ENCODE measurements at places on chromosomes 6 and 20.

GRCh38 chr6:114342826-114343781 is at the start of gene HS3ST5:
HS3ST5 (minus strand) TSS chr6:114343023; CDS start chr6:114062845, 280,178 bp downstream.
- no peak for DNase-seq

DNA sequence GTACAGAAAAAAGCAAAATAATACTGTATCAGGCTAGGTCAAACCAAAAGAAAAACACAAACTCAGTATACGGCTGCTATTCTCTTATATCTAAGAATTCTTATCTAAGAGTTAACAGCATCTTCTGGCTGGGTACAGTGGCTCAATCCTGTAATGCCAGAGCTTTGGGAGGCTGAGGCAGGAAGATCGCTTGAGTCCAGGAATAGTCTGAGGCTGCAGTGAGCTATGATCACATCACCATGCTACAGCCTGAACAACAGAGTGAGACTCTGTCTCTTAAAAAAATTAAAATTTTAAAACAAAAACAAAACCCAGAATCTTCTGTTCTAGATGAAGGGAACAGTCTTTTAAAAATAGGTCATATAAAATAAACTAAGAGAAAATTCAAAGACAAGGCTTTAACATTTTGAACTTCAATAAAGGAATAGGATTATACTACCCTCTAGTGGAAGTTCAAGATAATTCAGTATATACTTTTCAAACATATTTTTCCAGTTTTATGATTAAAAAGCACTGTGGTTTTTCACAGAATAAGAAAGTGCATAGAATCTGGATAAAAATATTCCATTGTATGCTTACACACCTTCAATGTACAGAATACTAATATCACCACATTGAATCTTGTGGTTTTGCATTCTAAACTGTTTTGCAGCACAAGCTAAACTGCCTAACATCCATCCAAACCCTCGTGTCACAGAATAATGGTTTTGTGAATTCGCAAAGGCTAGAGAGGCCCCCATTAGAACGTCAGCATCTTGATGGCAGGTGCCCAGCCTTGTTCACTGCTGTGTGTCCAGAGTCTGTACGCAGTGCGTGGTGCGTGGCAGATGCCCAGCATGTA is 39.3 kb downstream of the DTNBP1 start:
- peak; percentile 8 for DNase-seq

GRCh38 chr6:146335336-146335735 is 208.3 kb upstream of the RAB32 start:
- DNase-seq = no peak

DNA sequence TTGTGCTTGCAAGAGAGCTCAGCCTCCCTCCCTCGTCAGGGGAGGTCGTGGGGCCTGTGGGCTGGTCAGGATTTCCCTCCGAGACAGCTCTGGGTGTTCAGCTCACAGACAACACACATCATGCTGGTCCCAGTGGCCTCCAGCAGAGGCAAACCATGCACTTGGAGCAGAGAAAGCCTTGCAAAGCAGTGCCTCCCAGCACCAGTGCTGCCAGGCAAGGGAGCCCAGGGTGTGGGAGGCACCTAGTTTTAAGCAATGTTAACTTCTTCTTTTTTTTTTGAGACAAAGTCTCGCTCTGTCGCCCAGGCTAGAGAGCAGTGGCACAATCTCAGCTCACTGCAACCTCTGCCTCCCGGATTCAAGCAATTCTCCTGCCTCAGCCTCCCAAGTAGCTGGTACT is 34.0 kb upstream of the INSM1 start:
- DNase-seq = no peak

GRCh38 chr6:142783499-142783898 is 161.5 kb downstream of the HIVEP2 start:
- DNase-seq = no peak

DNA sequence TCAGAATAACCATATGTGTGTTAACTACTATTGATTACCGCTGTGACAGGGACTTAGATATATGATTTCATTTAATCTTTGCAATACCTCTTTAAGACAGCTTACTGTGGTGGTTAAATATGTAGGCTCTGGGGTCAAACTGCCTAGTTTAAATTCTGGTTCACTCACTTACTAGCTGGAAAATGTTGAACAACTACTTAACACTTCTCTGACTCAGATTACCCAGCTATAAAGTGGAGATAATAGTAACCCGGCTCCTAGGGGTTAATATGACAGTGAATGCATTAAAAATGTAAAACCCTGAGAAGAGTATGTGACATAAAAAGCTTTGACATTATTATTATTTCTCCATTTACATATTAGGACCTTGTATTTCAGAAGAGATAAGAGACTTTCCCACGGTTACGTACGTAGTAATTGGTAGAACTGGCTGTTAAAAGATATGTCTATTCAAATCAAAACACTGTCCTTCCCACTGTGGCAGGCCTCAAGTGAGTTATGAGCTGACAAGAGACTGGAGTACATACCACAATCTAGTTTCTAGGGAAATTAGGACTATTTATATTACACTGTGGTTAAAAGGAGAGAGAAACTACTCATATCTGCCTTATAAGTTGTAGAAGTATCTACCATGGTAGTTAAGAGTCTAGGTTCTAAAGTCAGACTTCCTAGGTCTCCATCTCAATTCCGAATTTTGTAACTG is 4.4 kb upstream of the PLCB1 start:
- DNase-seq = no peak

- DNase-seq = peak; percentile 38
Measured at GRCh38 chr6:4021854-4022695, 56.9 kb downstream of the FAM217A start.

DNA sequence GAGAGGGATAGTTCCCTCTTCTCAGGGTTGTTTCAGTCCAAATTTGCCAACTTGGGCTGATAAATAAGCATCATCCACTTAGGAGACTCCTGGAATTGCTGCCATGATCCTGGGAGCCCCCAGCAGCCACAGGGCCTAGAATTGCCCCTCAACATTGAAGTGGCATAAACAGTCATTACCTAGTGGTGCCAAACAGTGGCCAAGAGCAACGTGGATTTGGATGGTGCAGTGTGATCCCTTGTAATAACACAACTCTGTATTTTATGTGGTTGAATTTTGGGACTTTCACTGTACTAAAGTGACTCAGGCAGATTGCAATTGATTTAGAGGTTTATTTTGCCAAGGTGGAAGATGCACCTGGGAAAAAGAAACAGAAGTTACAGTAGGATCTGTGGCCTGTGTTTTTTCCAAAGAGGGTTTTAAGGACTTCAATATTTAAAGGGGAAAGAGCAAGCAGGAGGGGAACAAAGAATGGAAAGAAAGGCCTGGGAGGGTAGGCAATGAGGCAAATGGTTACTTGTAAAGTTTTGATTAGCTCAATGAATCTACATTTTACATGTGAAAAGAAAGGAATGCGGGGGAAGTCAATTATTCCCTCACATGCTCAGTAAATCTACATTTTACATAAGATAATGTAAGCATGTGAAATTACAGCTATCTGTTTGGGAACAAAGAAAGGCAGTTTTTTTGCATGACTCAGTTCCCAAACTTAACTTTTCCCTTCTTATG is 168.0 kb upstream of the NOX3 start:
- DNase-seq = no peak

DNA sequence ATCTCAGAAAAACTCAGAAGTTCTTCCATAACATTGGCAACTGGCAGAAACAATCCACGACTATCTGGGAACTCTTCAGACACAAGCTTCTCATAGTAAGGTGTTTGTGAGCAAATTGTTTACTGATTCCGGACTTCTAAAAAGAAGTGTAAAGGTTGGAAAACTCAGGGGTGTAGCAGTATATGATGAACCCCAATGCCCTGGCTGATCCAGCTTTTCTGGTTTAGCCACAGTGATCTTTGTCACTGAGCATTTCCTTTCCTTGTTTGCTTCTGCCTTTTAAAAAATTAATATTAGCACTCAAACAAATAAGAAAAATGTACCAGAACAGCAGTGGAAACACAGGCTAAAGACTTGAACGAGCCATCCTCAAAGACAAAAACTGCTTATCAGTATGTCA is 4.9 kb downstream of the RGS17 start:
- no peak for DNase-seq
